ENCODE measurements at places on chromosomes 7 and 10.

DNA sequence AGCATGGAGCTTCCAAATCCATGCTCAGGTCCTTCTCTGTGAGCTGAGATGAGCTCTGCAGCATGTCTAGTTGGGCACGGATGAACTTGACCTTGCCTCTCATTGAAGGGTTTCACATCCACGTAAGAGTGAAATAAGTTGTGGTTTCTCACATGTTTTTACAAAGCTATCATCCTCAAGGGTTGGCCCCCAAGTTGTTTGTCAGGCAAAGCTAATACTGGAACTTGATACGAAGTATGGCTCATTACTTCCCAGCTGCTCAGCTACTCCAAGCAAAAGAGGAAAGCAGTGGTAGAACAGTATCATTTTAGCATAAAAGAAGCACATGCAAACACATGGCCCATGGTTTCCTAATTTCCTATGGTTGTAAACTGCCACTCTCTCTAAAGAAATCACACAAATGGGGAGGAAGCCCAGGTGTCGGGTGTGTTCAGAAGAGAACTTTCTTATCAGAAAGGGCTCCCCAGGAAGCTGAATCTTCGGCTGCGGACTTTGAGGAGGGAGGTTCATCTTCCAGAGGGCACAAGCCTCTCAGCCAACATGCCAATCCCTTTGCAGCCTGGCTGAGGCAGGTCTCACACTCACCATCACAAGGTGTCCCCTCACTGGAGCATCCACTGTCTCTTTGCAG, 45.3 kb downstream of the PDLIM1 start:
- DNase-seq: no peak

- no peak for DNase-seq
Measured at GRCh38 chr7:79175374-79175773, 278.1 kb downstream of the MAGI2 start.

GRCh38 chr10:14910953-14911352, 32.3 kb downstream of the SUV39H2 start:
- no peak for DNase-seq

DNA sequence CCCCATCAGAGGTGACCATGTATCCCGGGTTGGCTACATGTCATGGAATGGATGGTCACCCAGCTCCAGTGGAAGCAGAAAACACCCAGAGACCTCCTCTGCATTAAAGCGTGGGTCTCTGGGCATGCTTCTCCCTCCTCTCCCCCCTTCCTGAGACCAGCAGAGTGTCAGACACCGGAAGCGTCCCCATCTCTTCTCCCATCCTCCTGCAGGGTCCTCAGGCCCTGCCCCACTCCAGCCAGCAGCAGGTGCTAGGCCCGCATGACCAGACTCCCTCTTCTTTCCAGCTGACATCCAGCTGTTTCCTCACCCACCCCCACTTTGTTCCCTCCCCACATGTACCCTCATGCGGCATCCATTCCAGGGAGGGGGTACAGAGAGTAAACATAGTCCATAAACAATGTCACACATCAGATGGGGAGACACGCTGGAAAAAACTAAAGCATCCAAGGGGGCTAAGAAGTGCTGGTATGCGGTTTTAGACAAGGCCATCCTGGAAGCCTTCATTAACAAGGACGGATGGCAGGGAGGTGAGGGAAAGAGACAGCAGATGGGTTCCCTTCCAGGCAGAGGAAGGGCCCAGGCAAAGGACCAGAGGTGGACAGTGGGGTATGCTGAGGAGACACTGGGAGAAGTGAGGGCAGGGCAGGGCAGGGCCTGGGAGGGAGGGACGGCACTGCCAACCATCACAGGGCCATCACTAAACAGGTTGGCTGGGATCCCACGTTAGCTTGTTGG, 12.5 kb upstream of the SLC18A3 start:
- DNase-seq: no peak

GRCh38 chr7:79454361-79454960, 994 bp upstream of the MAGI2 start:
- DNase-seq: no peak

DNA sequence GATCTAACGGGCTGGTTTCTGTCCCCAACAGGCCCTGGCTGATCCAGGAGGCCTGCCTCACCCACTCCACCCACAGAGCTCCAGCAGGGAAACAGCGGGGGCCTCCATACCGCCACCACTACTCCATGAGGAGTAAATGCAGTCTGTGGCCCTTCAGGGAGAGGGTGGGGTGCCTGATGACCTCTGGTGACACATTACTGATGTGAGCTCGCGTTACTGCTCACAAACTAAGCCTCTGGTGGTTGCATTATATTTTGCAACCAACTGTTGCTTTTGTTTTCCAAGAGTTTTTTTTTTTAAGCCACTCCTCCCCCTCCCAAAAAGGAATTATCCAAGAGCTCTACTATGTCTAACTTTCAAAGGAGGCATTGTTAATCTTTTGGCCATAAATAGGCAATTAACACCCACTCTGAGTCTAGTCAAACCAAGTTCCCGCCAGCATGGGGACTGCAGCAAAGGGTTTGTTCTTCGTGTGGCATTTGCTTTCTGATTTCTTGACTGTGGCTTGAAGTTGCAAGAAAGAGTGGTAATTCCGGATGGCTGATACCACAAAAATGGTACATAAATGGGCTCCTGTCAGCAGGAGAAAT, 72.6 kb downstream of the FAM53B start:
- no peak for DNase-seq

DNA sequence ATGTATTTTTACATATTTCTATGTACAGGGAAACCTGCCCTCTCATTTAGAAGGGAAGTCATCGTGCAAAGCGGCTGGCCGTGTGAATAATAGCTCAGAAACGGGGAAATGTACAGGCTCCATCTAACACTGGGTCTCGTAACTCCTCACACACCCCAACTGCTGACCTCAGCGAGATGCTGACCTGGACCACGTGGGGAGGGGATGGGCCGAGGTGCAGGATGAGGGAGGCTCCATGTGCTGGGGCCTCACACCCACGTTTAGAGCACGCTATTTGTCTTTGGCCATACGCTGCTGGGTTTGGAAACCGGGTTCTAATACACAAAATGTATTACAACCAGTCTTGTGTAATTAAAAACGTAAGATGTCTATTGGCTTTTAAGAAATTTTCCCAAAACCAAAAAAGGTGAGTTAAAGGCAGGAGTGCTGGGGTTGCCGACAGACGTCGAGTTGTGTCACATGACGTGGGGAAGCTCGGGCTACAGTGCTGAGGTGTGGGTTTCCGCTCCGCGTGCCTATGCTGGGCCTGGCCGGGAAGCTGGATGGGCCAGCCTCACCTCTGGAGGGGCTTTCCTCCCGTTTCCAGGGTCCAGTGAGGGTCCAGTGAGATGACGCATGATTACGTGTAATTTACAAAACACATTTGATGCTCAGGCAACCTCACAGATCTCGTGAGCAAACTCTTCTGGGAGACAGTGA, 215.6 kb downstream of the DNAJB6 start:
- no peak for DNase-seq

DNA sequence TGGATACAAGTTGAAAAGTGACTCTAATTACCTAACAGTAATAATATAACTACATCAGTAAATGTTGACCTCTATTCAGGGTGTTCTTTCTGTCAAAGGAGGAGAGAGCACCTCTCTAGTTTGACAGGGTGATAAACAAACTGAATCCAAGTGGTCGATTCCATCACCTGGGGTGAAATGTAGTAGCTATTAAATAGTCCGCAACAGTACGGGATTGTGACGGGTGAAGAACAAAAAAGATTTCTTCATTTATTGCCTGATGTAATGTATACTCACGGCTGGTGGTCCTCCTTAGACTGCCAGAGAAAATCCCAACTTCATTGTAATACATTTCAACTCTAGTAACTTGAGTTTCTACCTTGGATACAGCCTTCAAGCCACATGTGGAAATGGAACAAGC, 292.5 kb upstream of the CELF2 start:
- no peak for DNase-seq

- DNase-seq: no peak
Measured at GRCh38 chr7:41816111-41816510, 113.2 kb upstream of the INHBA start.

GRCh38 chr7:144857463-144857862, 21.6 kb upstream of the TPK1 start:
- DNase-seq: no peak

GRCh38 chr7:47814905-47815613, 133.2 kb downstream of the PKD1L1 start:
- no peak for DNase-seq

DNA sequence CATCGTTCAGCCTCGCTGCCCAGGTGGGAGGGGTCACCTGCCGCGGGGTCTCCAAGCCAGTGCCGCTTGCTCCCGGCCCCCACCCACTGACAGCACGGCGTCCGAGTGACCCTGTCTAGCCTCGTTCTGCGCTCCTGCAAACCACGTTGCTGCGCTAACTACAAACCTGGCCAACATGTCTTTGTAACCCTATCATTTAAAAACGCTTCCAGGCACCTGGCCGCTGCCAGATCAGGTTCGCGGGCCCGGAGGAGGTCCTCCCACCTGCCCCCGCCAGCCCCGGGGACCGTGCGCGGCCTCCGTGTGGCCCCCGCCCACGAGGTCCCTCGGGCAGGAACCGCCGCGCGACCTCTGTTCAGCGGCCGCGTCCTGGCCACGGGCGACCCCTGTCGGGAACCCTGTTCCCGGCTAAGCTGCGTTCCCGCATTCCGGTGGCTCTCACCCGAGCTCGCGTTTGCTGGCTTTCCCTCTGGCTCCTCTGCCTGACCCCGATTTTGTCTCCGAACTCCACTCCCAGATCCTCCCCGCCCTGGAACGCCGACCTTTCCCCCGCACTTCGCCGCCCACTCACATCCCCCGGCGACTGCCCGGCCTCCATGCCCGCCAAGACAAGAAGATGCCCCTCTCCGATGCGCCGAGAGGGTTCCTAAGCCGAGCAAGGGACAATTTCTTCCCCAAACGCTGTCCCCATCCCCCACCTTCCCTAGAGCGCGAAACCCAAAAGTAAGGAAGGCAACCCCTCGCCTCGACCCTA, 2.4 kb downstream of the SFMBT2 start:
- peak; percentile 42 for DNase-seq

DNA sequence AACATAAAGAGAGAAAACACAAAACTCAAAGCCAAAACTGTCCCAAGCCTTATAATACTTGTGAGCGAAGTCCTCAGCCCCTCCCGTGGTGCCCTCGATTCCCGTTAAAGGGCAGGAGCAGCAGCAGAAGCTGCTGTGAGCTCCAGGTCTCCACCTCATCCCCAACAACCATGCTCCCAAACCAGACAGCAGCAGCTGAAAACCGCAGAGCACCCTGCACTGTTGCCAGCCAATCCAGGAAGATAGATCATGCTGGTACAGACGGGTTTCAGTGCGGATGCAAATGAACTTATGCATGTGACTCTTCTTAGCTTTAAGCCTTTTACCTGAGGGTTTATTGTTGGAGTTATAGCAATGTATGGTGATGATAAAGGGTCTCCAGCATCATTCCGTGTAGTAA, 97.9 kb downstream of the DNAJB6 start:
- no peak for DNase-seq

DNA sequence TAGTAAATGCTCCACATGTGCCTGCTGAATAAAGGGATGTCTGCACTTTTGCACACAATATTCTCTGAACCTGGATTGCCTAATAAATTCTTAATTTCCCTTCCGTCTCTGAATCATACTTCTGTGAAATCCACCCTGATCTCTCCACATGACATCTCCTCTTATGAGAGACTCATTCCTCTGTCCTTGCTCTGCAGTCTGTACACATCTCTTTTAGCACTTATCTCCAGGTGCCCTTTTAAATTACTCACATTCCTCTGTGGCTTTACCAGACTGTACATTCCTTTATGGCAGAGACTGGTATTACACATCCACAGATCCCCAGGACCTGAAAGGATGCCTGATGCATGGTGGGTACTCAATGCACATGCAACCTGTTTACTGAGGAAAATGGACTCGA, 527.6 kb downstream of the PHTF2 start:
- peak; percentile 20 for DNase-seq

- DNase-seq: no peak
Measured at GRCh38 chr10:86440874-86441843, 74.6 kb upstream of the GRID1 start.

- no peak for DNase-seq
Measured at GRCh38 chr10:21895932-21896331, 107.6 kb downstream of the DNAJC1 start.

DNA sequence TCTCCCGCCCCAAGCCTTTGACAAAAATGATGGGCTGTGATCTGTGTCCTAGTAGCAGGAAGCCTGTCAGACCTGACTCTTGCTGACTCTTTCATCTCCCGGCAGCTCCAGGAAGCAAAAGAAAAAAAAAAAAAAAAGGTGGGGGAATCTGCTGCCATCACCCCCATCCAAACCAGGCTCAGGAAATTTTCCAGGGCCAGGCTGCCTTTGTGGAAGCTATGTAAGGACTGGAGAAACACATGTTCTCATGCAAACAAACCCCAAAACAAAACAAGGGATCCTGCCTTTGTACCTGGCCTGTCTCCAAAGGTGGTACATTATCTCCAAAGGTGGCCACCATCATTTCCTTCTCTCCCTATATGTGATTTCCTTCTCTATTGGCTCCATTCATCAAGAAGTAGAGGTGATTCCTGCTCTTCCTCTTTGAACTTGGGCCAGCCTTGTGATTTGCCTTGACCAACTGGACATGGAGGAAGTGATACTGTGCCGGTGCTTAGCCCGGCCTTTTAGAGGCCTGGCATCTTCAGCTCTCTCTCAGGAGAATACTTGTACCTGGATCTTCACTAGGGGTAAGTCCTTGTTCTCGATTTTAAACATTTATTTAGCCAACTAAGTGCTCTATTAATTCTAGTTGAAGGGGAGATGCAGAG, 192.2 kb upstream of the SVIL start:
- no peak for DNase-seq

GRCh38 chr7:57256637-57257375, 124.6 kb upstream of the ZNF479 start:
- no peak for DNase-seq

- DNase-seq: peak; percentile 29
Measured at GRCh38 chr10:116521424-116522290, 24.1 kb upstream of the PNLIP start.

DNA sequence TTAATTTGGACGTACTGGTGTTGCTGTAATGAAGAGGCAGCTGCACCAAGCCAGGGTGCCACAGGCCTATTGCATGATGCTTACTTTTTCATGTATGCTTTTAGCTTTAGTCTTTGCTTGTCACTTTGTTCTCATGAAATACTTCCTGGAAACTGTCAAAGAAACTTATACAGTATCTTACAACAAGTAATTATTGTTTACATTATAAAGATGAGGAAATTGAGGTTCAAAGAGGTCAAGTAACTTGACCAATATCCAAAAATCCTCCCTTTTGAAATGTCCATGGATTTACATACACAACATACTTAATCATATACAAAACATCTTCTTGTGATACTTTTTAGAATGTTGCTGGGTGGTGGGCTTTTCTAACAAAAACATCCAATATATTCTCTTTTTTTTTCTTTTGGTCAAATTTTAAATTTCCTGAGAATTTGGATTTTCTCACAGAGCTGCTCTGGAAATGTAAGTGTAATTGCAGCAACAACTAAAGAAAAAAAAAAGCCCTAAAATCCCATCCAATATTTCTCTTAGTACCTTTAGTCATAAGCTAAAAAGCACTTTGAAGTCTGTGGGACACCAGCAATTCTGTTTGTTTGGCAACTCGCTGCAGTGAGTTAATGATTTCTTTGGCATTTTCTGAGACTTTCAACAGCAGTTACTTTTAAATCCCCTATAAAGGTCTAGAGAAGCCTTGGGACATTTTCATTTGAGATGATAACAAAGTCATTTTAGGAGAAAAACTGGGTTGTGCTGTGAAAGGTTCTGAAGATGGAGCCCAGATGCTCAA, 500.6 kb upstream of the IGFBP3 start:
- no peak for DNase-seq

Measured in umbilical cord (tissue), 2 donors.